Ovary (tissue), 10 donors: ENCODE measurements at places on chromosomes 5 and 9. TPM values are rescaled to one million over a fixed set of nuclear protein-coding genes. Genes with fewer than 3 reads are reported as not detected.

Gene SLC27A6
- total RNA-seq = 5.8 TPM

Gene PGM5
- total RNA-seq = 19.4 TPM

DNA sequence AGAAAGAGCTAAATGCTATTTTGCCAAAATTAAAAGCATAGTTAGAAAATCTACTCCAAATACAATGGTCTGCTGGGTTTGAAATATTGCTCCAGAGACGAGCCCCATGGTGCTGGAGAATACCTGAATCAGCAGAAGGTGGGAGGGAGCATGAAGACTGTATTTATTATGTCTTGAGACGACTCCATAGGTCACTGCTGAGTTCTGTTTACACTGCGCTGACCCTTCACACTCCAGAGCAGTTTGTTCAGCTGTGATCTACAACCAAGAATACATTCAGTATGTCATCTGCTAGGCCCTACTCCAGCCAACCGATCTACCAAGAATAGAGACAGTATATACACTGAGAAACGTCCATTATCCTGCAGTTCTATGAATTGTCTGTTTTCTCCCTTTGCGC lies 150.5 kb downstream of the TLE1 start:
- no peaks in the 10 kb centered on the region for H3K36me3 ChIP-seq
- no peak for DNase-seq
- no peak overlapping the region for H3K4me3 ChIP-seq
- no peaks in the 10 kb centered on the region for H3K4me1 ChIP-seq
- H3K27ac ChIP-seq = no peak overlapping the region
- no peaks in the 10 kb centered on the region for H3K27me3 ChIP-seq

DNA sequence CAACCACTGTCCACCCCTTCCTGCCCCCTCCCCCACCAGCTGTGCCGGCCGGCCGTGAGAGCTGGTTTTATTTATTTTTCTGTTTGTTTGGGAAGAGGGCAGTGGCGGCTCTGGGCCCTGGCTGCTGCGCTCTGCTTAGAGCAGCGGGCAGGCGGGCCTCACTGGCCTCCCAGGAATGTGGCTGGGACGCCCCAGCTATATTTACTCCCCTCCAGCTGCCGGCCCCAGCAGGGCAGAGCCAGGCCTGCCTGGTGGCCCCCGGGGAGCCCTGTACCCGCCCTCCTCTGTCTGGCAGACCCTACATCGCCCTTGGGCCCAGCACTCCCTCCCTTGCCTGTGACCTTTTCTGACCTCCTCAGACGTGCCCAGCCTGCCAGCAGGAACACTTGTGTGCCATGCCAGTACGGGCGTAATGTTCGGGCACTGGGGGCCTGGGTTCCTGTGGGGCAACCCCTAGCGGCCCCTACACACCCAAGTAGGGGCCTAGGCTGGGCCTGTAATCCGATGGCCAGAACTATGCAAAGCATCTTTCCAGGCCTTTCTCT lies 7.7 kb downstream of the CXXC5 start:
- H3K27me3 ChIP-seq = peaks cover 2% of the 10 kb centered on the region
- H3K4me1 ChIP-seq = peaks cover 29% of the 10 kb centered on the region
- H3K27ac ChIP-seq = peak overlapping the region; percentile 23
- H3K4me3 ChIP-seq = no peak overlapping the region
- DNase-seq = no peak

DNA sequence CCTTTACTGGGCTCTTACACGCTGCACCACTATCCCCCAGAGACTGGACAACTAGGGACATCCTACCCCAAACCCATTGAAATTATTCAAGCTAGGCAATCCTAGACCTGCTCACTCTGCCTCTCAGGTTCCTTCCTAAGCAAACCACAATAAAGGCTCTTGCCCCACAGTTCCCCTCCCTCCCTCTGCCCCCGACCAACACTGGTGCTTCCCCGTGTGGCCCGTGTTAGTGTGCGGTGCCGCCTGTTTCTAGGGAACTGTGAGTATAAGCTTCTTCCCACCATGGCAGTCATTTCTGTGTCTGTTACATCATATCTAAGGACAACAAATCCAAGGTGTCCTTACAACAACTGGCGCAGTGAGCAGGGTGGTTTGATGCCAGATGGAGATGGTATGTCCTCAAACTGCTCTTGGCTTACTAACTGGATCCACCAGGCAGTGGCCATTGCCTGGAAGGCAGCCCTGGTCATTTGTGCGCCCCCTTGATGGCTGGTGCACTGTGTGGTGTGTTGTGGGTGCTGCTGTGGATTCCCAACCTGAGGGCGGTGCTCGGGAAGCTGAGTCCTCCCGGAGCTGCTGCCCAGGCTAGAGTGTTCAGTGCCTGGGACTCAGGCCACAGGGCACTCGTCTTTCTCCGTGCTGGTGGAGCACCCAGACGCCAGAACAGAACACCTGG lies 8.4 kb upstream of the MXD3 start:
- no peak overlapping the region for H3K4me3 ChIP-seq
- H3K27me3 ChIP-seq = no peaks in the 10 kb centered on the region
- H3K27ac ChIP-seq = no peak overlapping the region
- H3K4me1 ChIP-seq = no peaks in the 10 kb centered on the region
- no peak for DNase-seq
- H3K36me3 ChIP-seq = no peaks in the 10 kb centered on the region
